ENCODE measurements at places on chromosomes 5 and 9.

- no peak for DNase-seq
Measured at GRCh38 chr5:161023551-161023950, 171.5 kb upstream of the ATP10B start.

GRCh38 chr5:14441641-14442040, 140.0 kb upstream of the OTULINL start:
- no peak for DNase-seq

DNA sequence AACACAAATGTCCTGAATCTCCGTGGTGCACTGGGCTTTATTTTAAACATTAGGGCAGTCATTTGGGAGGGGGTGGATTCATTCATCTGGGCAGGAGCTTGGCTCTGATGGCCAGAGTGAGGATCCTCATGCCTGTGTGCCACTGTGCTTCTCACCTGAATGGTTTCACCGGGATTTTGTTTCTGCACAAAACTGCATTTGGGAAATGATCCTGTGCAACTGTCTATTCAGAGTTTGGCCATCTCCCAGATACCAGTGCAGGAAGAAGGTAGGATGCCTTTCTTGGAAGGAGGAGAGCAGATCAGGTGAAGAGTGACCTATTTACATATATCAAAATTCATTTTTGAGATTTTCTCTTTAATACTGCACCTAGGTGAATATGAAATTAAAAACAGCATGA, 514.4 kb upstream of the SEMA6A start:
- no peak for DNase-seq

GRCh38 chr5:65279603-65280002, 202.1 kb downstream of the ADAMTS6 start:
- no peak for DNase-seq

- DNase-seq, result no peak
Measured at GRCh38 chr9:95305770-95306492, 11.6 kb downstream of the FANCC start.

DNA sequence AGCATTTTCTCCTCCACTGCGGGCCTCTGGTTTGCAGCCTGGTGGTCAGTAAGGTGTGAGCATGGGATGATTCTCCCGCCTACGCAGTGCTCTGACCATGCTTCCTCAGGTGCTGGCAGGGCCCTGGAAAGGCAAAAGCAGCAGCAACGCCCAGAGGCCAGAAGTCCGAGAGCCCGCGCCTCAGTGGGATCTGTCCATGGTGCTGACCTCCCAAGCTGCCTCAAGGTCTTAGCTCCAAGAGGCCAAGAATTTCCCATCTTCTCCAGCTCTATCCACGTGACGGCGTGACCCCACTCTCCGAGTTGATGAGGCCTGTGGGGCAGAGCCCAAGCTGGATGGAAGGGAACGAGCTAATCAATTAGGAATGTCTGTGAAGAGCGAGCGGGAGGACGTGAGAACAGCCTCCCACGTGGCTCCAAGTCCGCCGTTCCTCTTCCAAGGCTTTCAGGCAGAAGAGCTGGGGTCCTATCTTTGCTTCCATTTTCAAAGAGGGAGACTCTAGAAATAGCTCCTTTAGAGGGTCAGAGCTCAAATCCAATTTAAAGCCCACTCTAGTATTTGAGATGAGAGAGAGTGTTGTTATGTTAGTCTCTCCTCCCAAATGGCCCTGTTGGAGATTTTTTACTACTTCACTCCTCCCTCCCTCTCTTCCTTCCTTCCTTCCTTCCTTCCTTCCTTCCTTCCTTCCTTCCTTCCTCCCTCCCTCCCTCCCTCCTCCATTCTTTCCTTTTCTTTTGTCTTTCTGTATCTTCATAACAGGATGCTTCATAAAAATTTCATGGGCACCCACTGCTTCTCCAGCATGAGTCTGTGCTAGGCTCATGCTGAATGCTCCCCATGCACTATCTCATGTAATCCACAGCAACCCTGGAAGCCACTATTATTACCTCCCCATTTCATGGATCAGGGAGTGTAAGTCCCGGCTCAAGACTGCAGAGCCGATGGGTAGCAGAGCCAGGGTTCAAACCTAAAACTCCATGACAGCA, 69.3 kb downstream of the OLFM1 start:
- no peak for DNase-seq

GRCh38 chr9:12785941-12786340, 11.1 kb downstream of the LURAP1L start:
- DNase-seq, result no peak

- DNase-seq, result no peak
Measured at GRCh38 chr9:32413424-32413823, 29.0 kb downstream of the ACO1 start.

GRCh38 chr5:132987531-132988408, 24.3 kb upstream of the AFF4 start:
- DNase-seq, result no peak

- DNase-seq, result no peak
Measured at GRCh38 chr5:58786035-58786434, 203.2 kb downstream of the RAB3C start.

GRCh38 chr5:176570044-176570443, 20.9 kb downstream of the CDHR2 start:
- DNase-seq, result no peak

DNA sequence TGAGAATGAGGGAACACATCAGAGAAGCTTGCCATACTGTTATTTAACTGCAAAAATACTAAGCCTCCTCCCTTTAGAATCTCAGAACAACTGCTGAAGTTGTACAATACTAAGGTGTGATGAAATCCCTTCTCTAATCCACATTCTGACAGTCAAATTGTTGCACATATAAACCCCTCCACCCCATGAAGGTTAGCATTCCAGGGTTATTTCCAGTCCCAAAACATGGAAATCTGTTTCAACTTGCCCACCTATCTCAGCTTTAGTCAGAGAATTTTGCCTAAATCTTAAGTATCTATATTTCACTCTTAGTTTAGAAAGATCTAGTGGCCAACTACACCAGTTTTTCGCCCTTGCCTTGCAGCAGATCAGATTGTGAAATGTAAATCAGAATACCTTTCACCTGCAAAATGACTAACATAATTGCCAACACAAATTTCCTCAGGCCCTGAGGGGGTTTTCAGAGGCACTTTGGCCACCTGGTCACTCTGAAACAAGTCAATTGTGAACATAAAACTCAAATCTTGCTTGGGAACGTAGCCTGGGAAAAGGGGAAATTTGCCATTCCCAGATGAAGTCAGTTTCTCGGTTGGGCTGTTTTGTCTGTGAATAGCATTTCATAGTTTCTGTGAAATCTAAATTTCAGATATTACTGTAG, 93.9 kb downstream of the EFNA5 start:
- no peak for DNase-seq

DNA sequence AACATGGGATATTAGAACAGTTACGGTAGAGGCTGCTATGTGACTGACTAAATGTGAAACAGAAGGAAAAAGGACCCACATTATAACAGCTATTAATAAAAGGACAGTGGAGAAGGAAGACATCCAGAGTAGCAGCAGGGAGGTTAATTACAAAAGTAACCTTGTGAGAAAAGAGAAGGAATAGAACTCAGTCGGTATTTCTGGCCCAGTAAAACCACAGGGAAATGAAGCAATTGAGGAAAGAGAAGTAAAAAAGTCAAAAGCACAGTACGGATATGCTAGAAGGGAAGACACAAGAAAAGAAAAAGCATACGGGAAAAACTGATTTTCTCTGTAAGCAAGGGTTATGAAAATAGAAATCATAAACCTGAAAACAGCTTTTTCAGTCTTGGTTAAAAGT, 164.7 kb downstream of the RFX3 start:
- no peak for DNase-seq

DNA sequence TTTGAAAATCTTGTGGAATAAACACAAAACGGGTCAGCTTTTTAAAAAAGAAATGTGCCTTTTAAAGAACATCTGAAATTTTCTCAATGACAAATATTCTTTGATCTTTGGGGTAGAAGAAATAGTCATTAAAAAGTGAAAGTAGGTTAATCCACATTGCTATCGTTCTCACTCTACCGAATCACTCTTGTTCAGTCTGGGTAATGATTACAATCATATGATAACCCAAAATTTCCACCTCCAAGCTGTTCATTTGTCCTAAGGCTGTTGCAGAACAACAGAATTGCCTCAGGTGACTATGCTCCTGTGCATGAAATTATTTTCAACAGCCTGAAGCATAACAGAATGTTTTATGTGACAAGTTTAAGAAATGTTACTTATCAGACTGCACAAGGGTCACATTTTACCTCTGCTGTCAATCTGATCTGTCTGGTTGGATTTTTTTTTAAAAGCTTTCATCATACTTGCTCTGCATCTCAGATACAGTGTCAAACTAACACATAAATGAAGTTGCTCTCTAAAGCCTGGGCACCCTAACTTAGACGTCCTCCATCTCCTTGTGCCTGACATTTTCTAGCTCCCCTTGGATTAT, 227.3 kb downstream of the LURAP1L start:
- DNase-seq, result no peak

GRCh38 chr5:120640778-120641177, 176.7 kb downstream of the PRR16 start:
- DNase-seq, result no peak

GRCh38 chr9:32571969-32572899, 725 bp downstream of the NDUFB6 start:
- peak; percentile 38 for DNase-seq

- DNase-seq, result peak; percentile 89
Measured at GRCh38 chr5:172798422-172799215, 27.6 kb upstream of the DUSP1 start.

- no peak for DNase-seq
Measured at GRCh38 chr5:167937635-167937998, 353.8 kb upstream of the WWC1 start.

DNA sequence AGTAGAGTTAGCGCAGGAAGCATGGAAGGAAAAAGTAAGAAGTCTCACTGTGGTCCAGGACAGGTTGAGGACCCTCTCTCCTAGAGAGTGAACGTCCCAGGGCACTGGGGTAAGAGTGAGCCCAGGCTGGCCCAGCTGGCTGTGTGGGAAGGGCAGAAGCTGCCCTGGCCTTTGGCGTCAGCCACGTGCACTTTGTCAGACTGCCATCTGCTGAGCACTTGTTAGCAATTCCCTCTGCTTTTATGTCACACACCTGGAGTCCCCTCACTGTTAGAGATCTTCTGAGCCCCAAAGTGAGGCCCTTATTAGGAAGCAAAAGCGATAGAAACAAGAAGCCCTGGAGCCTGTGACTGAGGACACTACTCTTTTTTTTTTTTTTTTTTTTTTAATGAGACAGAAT, 79.1 kb downstream of the UGCG start:
- no peak for DNase-seq

- DNase-seq, result no peak
Measured at GRCh38 chr5:64018966-64019365, 56.7 kb upstream of the HTR1A start.

- DNase-seq, result no peak
Measured at GRCh38 chr9:28938981-28939380, 1365.7 kb upstream of the C9orf72 start.

GRCh38 chr9:87069690-87070089, 122.4 kb upstream of the GAS1 start:
- peak; percentile 45 for DNase-seq

DNA sequence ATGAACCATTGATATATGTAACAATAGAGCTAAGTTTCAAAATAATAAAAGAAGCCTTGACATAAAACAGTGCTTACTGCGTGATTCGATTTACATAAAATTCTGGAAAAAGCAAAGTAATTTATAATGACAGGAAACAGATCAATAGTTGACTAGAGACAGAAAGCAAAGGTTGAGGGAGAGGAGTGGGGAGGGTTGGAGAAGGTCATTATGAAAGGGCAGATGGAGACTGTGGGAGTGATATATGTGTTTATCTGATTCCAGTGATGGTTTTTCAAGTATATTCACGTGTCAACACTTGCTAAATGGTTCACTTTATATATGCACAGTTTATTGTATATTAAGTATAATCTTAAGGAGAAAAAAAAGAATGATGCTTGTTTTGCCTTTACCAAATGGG, 1885.7 kb upstream of the NUDT12 start:
- DNase-seq, result no peak

GRCh38 chr9:136372561-136373299, 739 bp downstream of the CARD9 start:
- peak; percentile 47 for DNase-seq

- no peak for DNase-seq
Measured at GRCh38 chr5:73256012-73256411, 83.0 kb downstream of the TMEM174 start.

GRCh38 chr5:106311230-106311915, 1359.4 kb downstream of the EFNA5 start:
- peak; percentile 48 for DNase-seq

DNA sequence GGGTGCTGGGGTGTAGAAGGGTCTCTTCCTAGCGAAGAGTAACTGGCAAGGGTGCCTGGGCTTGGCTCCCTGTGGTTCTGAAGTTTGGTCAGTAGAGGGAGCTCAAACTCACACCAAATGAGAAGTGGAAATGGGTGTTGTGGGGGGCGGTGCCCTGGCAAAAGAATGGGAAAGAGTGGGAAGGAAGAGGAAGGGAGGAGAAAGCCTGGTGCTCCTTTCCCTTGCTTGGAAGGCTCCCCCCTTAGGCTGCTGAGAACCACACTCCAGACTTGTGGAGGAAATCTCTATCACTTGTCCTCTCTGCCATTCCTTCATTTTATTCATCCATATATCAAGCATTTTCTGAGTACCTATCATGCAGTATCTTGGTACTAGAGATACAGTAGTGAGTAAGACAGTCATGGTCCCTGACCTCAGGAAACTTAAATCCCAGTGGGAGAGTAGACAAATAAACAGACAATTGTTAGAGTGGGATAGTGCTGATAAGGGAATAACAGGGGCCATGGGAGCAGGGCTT, 13.0 kb downstream of the SLC4A9 start:
- no peak for DNase-seq

- DNase-seq, result no peak
Measured at GRCh38 chr5:123505633-123506032, 6.3 kb upstream of the CSNK1G3 start.

DNA sequence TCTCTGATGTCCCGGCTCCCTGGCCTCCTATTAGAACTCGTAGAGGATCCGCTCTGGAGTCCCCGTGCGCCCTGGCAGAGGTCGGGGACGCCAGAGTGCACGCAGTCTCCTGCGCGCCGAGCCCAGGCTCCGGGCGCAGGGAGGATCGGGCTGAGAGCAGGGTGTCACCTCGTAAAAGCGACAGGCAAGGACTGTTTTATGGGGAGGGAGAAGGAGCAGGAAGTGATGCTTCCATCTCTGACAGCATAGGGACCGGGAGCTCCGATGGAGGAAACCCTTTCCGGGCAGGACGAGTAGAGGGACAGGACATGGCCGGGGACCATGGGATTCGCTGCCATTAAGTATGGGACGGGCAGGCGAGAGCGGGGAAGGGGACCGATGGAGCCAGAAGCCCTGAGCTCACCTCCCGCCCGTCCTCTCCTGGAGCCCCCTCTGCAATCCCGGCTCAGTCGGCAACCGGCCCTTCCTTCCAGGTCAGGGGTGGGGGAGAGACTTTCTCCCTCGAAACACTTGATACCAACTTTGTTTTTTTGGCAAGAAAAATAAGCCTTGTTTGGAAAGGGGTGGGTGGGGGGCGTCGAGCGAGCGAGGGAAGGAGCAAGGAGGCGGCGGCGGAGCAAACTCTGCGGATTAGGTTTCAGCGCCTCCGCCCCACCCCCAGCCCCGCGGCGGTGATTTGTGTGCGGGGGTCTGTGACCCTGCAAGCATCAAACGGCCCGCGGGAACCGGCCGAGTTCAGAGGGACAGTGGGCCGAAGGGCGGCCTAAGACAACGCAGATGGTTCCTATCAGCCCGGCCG, 12.6 kb downstream of the LMX1B start:
- no peak for DNase-seq
